ENCODE measurements at places on chromosomes 2 and 18.

GRCh38 chr2:102283996-102284395 lies 27.4 kb upstream of the IL1RL1 start:
- no peak for DNase-seq

- no peak for DNase-seq
These were observed 32.3 kb downstream of the SCN9A start for GRCh38 chr2:166343467-166343866.

- no peak for DNase-seq
These were observed 43.8 kb downstream of the MOB4 start for GRCh38 chr2:197559681-197560080.

DNA sequence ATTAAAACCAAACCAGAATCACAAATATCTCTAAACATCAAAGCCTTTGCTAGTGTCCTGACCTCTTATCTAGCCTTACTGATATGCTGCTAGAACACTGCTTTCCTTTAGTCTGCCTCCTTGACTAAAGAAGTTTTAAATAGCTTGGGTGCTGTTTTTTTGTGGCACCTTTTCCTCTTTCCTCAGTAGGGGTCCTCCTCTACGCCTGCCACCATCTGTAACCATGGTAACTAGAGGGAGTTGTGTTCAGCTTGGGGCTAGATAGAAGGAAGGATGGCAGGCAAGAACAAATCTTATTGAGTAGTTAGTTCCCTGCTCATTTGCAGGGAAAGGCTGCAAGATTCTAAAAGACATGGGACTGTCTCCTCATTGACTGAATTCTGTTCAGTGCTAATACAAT lies 86.0 kb downstream of the TAF4B start:
- DNase-seq: no peak

DNA sequence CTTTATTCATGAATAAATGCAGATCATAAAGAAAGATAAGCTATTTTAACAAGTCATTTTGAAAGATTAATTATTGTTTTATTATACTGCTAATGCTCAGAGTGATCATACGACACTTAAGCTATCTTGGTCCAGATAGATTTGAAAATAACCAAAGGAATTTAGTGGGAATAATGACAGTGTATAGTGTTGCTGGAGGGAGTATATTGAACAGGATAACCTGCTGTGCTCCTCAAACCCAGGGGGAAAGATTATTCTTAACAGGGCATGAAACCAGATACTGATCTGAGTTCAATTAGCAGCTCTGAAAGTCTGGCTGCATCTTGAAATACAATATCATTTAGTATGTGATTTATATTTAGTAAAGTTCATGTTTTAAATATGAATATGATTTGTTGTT lies 216.3 kb upstream of the ITGA4 start:
- DNase-seq: no peak

DNA sequence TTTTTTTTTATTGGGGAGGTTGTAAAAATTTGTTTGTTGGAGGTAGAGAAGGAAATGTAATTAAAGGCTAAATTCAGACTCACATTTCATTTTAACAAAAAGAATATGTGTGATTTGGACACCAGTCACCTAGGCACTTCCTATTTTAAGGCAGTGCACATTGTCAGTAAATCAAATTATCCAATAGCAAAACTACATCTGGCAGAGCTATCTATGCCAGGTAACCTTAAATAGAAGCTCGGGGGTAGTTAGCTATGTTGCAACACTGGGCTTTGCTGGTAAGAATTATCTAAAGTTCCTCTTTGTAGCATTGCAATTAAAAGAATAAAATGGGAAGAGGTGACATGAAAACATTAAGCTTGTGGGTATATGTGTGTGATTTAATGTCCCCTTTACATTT lies 1064.4 kb upstream of the ZEB2 start:
- no peak for DNase-seq

DNA sequence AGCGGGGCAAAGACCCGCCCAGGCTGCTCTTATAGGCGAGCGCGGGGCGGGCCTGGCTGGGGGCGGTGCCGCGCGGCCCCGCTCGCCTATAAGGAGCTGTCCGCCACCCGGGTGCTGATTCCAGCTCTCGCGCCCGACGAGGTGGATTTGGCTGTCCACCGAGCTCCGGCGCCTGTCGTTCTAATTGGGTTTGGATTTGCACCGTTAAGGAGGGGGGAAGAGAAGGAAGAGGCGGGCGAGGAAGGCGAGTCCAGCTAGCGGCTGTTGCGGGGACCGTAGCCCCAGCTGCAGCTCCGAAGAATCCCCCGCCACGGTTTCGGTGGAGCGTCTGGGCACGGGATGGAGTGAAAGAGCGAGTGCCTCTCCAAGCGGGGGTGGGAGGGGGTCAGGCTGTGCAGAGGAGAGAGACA lies at the start of gene CNTNAP5:
TSS of gene CNTNAP5 (plus strand) at position 117 of the 410 bp plus-strand sequence. CDS start 364 bp downstream, outside the sequence.
- no peak for DNase-seq

DNA sequence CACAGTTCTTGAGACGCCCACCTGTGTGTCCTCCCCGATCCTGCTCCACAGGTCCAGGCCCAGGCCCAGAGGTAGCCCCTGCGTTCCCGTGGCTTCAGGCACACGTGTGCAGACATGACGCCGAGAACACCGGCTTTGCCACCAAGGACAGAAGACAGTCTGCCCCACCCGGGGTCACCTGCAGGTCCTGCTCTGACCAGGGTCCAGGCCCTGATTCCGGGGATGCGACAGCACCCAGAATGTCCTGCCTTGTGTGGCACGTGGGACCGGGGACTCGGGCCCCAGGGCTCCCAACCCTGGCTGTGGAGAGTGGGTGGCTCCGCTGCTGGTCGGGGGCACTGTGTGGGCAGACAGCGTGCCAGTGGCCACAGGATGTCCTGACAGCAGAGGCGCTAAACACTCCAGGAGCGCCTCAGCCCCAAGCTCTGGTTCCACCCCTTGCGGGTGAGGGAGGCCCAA lies 36.9 kb downstream of the ADI1 start:
- no peak for DNase-seq

DNA sequence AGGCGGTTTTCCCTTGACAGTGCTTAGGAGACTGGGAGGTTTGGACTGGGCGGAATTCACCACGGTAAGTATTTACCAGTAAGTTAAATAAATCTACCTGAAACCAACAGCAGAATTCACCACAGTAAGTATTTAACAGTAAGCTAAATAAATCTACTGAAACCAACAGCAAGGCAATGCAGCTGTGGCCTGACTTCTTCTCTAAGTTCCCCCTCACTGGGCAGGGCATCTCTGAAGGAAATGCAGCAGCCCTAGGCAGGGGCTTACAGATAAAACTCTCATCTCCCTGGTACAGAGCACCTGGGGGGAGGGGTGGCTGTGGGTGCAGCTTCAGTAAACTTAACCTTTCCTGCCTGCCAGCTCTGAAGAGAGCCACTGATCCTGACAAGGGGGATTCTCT lies 432.5 kb upstream of the LRRTM1 start:
- DNase-seq: no peak
